ENCODE measurements at places on chromosomes 1 and 21.

GRCh38 chr1:10610901-10611600, 136.3 kb downstream of the PEX14 start:
- DNase-seq = no peak

DNA sequence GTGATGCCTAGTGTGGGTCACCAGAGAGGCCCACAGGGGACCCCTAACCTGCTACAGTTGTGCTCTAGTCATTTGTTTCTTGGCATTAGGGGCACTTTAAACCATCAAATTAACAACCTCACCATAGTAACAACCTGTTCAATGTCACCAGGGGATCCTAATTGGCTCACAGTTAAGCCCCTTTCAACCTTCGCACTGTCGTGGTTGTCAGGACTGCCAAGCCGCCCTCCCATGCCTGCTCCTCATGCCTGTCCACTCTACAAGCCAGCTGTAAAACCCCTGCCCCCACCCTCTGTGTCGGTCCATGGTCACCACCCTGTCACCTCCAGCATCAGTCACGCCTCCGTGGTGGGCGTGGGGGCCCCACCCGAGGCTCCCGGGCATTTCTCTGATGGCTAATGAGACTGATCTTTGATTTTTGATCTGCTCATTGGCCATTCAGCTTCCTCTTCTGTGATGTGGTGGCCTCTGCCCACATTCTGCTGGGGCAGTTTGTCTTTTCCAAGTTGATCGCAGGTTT, 96.6 kb downstream of the WDR4 start:
- no peak for DNase-seq

DNA sequence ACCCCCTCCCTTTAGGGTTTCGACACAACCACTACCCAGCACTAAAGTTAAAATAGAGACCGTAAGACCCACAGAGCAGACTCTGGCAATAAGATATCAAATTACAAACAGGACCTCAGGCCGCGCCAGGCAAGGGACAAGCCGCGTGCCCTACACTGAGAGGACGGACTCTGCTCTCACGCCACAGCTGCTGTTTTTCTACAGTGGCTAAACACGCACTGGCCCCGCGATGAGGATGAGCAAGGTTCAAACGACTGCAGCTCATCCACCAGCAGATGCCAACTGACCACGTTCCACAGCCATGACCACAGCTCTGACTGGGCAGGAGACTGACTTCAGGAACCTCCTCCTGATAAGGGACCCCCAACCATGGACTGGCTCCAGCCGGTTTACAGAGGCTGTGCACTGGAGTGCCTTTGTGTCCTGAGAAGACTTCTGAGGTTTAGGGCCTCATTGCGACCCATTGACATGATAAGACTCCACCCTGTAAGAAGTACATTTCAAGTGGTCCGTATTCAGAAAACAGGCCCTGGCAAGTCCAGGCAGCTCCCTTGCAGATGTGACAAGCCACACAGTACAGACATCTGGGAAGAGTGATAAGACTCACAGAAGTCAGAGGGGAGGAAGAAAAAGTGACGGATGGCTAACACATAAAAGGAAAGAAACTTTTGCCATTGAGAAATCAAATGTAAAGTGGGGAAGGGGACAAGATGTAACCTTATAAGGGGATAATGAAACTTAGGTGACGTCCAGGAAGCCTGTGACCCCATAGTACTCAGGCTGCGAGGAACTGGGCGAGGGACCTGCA, 1.5 kb upstream of the KRTAP10-6 start:
- DNase-seq = no peak

- peak; percentile 72 for DNase-seq
Measured at GRCh38 chr1:174022080-174022975, at the start of gene RC3H1. RC3H1 (minus strand) TSS chr1:174022357; CDS start chr1:173992985, 29,372 bp downstream.

GRCh38 chr1:118986555-118987467, 1.3 kb downstream of the TBX15 start:
- DNase-seq = no peak

GRCh38 chr1:184755226-184756065, 788 bp upstream of the EDEM3 start:
- DNase-seq = no peak

DNA sequence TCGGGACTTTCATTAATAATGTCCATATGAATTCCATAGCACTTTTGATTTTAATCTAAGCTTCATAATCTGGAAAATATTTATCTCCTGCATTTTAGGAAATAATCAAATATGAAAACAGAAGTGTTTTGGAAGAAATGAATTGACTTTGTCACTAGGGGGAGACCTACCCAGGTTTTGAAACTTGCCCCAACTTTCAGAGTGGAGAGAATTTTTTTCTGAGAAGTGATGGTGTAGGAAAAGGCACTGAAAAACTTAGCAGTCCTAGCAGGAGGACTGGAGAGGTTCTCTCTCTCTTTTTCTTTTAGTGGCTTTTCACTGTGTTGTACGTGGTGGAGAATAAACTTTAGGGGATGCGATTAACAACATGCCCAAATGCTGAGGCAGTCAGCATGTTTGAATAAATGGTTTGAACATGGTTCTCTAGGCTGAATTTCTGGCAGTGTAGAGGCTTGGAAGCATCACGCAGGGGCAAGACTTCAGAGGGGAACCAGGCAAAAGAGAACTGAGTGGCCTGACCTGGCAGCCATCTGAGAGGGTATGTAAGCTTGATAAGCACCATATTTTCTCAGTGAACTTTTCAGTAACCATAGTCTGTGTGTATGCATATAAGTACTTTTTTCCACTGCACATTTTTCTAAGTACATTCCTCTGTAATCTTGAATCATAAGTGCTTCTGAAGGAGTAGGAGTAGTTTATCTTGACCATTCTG, 68.3 kb upstream of the NEK7 start:
- no peak for DNase-seq

DNA sequence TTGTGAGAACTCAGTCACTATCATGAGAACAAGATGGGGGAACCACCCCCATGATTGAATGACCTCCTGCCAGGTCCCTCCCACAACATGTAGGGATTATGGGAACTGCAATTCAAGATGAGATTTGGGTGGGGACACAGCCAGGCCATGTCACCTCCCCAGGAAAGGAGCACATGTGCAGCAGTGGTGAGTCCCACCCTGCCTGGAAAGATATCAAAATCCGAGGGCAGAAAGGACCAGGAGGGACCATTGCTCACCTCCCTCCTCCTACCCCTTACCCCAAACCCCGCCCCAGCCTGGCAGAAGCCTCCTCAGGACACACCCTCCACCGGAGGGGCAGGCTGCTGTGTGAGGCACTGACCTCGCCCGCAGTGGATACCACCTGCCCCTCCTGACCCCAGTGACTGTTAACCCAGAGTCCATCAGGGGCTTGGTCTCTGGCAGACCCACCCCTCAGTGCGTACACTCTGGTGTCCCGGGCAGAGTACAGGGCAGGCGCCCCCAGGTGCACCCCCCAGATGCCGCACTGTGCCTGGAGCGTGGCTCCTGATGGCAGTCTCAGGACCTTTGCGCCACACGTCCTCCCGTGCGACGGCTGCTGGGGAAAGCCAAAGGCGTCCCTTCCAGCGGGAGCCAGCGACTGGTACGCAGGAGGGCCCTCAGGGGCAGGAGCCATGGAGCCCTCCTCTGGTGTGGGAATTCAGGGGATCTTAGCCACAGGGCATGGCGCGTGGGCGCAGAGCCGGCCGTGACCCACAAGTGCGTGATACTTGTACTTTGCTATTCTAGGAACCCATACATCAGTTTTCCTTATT, 20.9 kb downstream of the PDXK start:
- no peak for DNase-seq

DNA sequence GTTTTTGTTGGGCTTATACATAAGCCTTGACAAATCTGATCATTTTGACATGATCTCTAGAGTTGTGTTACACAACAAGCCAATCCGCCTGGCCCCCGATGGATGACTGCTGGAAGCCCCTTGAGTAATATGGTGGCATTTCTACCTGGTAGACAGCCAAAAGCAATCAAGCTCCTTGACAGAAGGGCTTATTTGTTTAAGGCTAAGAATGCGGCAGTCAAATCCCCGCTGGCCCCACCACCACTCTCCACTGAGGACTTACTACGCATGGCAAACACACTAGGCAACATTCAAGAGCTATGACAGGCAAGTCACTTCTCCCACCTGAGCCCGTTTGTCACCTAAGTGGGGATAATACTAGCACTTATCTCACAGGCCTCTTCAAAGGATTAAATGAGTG, 33.4 kb upstream of the C1orf198 start:
- DNase-seq = no peak

DNA sequence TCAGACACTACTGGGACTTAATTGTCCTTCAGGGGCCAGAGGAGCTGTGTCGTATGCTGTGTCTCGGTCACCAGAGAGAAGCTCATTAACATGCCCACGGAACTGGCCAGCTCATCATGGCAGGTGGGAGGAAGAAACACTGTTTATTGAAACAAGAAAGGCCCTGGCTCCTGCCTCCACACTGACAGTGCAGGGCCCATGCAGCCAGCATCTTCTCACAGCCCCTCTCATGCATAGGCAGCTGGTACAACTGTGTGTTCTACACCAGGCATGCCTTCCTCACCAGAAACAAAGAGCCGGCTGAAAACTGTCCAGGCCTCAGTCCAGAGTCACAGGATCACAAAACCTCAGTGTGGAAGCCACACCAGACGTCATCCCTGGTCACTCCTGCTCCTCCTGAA, 106.0 kb downstream of the UBE2U start:
- DNase-seq = no peak

GRCh38 chr1:170354690-170355089, 177.3 kb upstream of the GORAB start:
- DNase-seq = no peak

DNA sequence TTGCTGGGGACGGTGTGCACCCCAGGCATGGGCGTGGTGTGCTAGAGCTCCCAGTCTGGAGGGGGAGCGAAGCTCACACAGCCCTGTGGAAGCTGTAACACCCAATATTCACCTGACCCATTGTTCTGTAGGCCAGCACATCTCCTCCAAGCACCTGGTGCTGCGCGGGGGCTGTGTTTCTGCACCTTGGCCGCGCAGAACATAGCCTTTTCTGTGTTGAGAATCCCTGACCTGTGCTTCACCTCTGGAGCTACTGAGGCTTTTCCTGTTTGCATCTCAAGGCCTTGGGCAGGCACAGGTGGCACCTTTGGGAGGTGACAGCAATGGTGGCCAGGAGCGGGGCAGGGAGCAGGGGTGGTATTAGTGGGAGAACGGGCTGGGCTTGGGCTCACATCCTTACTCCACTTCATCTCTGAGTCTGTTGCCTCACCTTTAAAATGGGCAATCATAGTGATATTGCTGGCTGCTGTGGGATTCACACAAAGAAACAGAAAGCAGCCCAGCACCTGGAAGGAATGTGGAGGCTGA, 343.9 kb upstream of the AJAP1 start:
- DNase-seq = no peak

- no peak for DNase-seq
Measured at GRCh38 chr1:160129046-160129445, 13.5 kb downstream of the ATP1A2 start.

DNA sequence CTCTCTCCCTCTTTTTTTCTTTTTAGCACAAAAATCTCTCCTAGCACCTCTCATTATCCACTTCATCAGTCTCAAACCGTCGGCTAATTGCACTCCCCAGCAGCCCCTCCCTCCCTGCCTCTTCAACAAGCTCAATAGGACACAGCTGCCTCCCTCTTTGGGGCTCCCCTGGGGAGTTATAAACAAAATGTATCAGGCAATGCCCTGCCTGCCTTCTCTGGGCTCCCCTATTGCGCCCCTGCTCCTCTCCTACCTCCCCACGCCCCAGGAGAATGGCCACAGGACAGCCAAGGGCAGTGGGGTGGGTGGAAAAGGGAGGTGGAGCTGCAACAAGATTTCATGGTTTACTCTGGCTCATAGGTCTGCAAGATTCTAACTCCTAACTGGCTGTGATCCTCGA, 147.1 kb upstream of the GRIK3 start:
- DNase-seq = no peak

GRCh38 chr21:44708866-44709425, 2.4 kb downstream of the TSPEAR start:
- DNase-seq = no peak

DNA sequence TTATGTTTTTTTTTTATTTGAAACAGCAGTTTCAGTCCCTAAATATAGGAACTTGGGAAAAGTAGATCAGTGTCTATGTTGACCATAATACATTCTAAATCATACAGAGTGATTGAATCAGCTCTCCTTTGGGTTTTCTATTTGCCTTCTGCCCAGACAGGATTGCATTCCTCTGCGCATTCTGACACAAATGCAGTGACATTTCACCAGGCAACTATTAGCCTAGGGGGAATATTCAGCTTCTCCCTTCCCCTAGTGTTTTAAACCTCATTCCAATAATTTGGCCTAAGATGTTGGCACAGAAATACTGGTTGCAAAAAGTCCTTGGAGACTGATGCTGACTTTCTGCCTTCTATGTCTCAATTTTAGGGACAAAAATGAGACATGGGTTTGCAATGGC, 172.8 kb downstream of the PTGER3 start:
- DNase-seq = no peak

DNA sequence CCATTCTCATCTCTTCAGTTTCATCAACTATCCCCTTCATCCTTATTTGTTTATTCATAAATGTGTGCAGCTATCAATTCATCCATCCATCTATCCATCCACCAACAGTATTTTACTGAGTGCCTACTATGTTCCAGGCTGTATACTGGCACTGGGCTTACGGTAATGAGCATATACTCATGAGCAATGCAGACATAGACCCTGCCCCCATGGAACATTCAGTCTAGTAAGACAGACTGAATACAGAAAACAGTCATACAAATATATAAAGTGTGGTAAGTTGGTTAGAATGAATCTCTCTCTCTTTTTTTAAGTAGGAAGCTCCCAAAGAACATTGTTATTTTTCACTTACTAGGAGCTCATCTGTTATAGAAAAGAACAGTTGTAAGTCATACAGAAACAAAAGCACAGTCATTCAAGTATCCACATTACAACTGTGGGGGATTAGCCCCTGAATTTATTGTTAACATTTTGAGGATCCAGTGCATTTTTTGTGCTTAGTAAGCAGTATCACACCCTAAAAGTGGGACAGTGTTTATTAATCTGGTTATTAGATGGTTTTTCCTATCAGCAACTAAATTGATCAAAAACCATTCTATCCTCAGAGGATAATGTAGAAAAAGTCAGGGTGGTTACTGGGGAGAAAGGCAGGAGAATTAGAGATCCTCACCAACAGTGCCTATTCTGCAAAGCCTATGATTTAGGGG, 3.6 kb downstream of the SLC16A4 start:
- DNase-seq = no peak

GRCh38 chr1:44270686-44271628, 57.7 kb downstream of the DMAP1 start:
- DNase-seq = no peak

- DNase-seq = no peak
Measured at GRCh38 chr1:169595764-169596711, 9.8 kb upstream of the F5 start.

DNA sequence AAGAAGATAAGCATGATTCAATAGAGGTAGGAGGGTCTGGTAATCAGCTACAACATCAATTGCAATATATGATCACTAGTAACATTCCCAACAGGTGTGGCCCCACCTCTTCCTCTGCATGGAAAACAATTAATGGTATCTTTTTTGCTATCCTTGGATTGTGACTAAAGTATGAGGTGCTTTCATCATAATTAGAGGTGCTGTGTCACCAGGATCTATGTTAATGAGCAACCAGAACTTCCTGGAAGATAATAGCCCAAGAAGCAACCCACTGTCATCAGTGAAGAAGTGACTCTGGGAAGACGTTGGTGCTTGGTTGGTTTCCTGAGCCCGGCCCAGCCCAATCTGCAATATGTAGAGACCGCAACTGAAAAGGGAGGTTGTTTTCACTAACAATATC, 167.2 kb downstream of the SETD4 start:
- no peak for DNase-seq

GRCh38 chr21:36640721-36641244, 58.1 kb upstream of the SIM2 start:
- no peak for DNase-seq

GRCh38 chr1:72954943-72955342, 672.6 kb upstream of the NEGR1 start:
- no peak for DNase-seq

All from activated naive CD4-positive, alpha-beta T cell (primary cell).